A549 treated with CORT108297 at 1 μM for 4 hours (cell line): ENCODE measurements at places on chromosomes 12 and 14. TPM values are rescaled to one million over a fixed set of nuclear protein-coding genes. Genes with fewer than 3 reads are reported as not detected.

The SIVA1 gene
- total RNA-seq, result 120 to 223 TPM (median 214 TPM) in 5 replicates

The TMEM229B gene
- total RNA-seq, result 0.11 to 0.21 TPM (median 0.16 TPM) in 5 replicates

The RPL10L gene
- total RNA-seq, result not detected in 5 replicates

The CD27 gene
- total RNA-seq, result not detected in 5 replicates

The BDKRB2 gene
- 1.9 to 3.3 TPM (median 2.9 TPM) in 5 replicates for total RNA-seq

The TAMALIN gene
- total RNA-seq, result 0.32 to 0.58 TPM (median 0.41 TPM) in 5 replicates

The TPH2 gene
- 0.03 to 0.07 TPM in 2 of 5 replicates, not detected in the others for total RNA-seq

The BLOC1S1 gene
- 122 to 154 TPM (median 152 TPM) in 5 replicates for total RNA-seq

The HOXC13 gene
- total RNA-seq, result 10.3 to 17.8 TPM (median 12.3 TPM) in 5 replicates

The ESR2 gene
- 0.01 to 0.08 TPM (median 0.07 TPM) in 5 replicates for total RNA-seq

The HAL gene
- 0.16 to 0.30 TPM (median 0.18 TPM) in 4 of 5 replicates, not detected in the other for total RNA-seq

The GYS2 gene
- total RNA-seq, result 0.07 TPM in 1 of 5 replicates, not detected in the others

The CMKLR1 gene
- 0.03 TPM in 1 of 5 replicates, not detected in the others for total RNA-seq

The NEUROD4 gene
- total RNA-seq, result 0.02 TPM in 1 of 5 replicates, not detected in the others

The NFE2 gene
- total RNA-seq, result 0.11 to 0.14 TPM (median 0.12 TPM) in 3 of 5 replicates, not detected in the others

The NEK9 gene
- 27.0 to 34.7 TPM (median 31.9 TPM) in 5 replicates for total RNA-seq

The TAS2R14 gene
- total RNA-seq, result 0.30 to 0.96 TPM (median 0.58 TPM) in 5 replicates

The AVPR1A gene
- 0.02 to 0.13 TPM (median 0.05 TPM) in 4 of 5 replicates, not detected in the other for total RNA-seq

The TMEM119 gene
- total RNA-seq, result 0.02 to 0.09 TPM (median 0.07 TPM) in 5 replicates
